ENCODE measurements at places on chromosomes 6 and 20. TPM values are rescaled to one million over a fixed set of nuclear protein-coding genes. Genes with fewer than 3 reads are reported as not detected.

Gene PGC
- total RNA-seq, result not detected

Gene ERVFRD-1
- not detected for total RNA-seq

Gene HLA-DQA2
- total RNA-seq, result 1.0 TPM

DNA sequence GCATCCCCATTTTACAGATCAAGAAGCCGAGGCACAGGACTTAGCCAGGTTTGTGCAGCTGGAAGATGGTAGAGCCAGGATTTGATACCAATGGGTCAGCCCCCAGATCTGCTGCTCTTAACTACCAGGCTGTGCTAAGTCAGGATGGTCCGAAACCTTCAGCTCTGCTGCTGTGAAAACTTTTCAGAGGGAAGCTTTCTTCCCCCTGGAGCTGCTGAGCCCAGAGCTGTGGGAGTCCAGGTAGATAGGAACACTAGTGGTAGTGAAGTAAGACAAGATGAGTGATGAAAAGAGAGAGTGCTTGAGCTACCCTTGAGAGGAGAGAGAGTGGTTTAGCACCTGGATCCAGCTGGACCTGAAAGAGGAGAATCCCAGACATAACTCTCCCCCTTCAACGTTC lies 230.8 kb downstream of the CDH4 start:
- no peaks in the 10 kb centered on the region for H3K4me1 ChIP-seq
- H3K4me3 ChIP-seq, result no peak overlapping the region

DNA sequence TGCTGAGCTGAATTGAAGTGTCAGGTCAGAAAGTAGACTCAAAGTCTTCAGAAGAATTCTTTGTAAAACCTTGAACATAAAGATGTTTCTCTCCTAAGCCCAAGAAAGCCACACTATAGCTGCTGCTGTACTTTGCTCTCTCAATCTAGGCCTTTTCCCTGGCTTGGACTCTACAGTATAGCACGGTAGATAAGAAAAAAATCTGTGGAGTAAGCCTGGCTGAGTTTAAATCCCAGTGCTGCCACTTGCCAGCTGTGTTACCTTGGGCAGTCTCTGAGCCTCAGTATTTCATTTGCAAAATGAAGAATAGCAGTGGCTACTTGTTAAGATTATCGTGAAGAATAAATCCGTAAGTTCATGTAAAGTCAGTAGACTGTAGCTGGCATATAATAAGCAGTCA lies 53.3 kb upstream of the UFL1 start:
- no peak overlapping the region for H3K4me3 ChIP-seq
- no peaks in the 10 kb centered on the region for H3K36me3 ChIP-seq
- H3K4me1 ChIP-seq, result peaks cover 36% of the 10 kb centered on the region
- peaks cover 20% of the 10 kb centered on the region for H3K27me3 ChIP-seq

GRCh38 chr6:15266423-15266996 lies 20.6 kb downstream of the JARID2 start:
- peaks cover 81% of the 10 kb centered on the region for H3K4me1 ChIP-seq
- peaks cover 72% of the 10 kb centered on the region for H3K36me3 ChIP-seq
- no peak for DNase-seq
- no peaks in the 10 kb centered on the region for H3K27me3 ChIP-seq
- H3K27ac ChIP-seq, result peak overlapping the region; percentile 61

GRCh38 chr6:41602864-41603608 lies 35.2 kb upstream of the MDFI start:
- peak; percentile 66 for DNase-seq
- no peaks in the 10 kb centered on the region for H3K36me3 ChIP-seq
- peaks cover 4% of the 10 kb centered on the region for H3K27me3 ChIP-seq

- H3K36me3 ChIP-seq, result no peaks in the 10 kb centered on the region
- H3K27ac ChIP-seq, result no peak overlapping the region
- H3K4me1 ChIP-seq, result peaks cover 66% of the 10 kb centered on the region
Observed at GRCh38 chr20:43947316-43947710, 32.7 kb downstream of the TOX2 start.

DNA sequence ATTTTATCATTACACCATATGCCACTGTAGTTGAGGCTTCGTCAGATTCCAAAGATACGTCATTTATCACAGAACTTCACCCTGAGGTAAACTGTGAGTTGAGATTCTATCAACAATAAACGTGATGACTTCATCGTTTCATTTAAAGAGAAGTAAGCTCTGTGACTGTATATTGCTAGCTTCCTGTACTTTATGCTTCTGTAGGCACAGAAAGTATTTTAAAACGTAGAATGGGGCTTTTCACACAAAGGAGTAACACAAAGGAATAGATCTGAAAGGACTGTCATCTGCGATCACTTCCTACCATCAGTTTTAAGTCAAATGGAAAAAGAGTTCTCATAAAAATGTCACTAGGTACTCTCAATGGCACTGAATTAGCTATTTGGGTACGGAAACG lies 234.4 kb upstream of the MCHR2 start:
- peak overlapping the region; percentile 80 for H3K27ac ChIP-seq
- peaks cover 3% of the 10 kb centered on the region for H3K27me3 ChIP-seq
- peaks cover 29% of the 10 kb centered on the region for H3K4me1 ChIP-seq
- no peaks in the 10 kb centered on the region for H3K36me3 ChIP-seq

Gene CST7
- 115 TPM for total RNA-seq

All from activated T-helper 2 cell treated with anti-CD3 and anti-CD28 coated beads, Interferon-gamma antibody, Interleukin-2, Interleukin-4, amounts not matched to agents 10 μg/mL and 5 μg/mL and 100 μg/mL, durations not matched to agents 14 hours and 24 hours and 36 hours (primary cell).